Activated CD8-positive, alpha-beta memory T cell treated with anti-CD3 and anti-CD28 coated beads for 1 hour (primary cell): ENCODE measurements at places on chromosomes 6 and 20.

DNA sequence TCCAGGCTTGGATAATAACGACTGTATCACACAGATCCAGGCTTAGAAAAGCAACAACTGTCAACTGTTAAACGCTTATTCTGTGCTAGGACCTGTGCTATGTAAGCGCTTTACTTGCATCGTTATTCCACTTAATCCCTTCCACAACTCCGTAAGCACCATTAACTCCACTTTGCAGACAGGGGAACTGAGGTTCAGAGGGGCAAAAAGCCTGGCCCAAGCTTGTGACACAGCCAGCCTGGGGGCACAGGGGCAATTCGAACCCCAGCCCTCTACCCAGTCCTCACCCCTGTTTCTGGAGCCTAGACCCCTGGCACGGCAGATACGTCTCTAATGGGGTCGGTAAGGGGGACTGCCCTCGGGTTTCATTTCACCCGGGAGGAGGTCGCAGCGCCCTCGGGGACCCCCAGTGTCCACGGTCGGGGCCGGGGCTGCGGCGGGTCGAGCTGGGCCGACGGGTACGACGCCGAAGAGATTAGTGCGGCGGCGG, 411 bp downstream of the DSN1 start:
- DNase-seq, result no peak

- DNase-seq, result no peak
Observed at GRCh38 chr6:24441599-24441904, 38.8 kb downstream of the MRS2 start.

GRCh38 chr20:51372176-51372803, 170.2 kb downstream of the NFATC2 start:
- DNase-seq, result no peak

DNA sequence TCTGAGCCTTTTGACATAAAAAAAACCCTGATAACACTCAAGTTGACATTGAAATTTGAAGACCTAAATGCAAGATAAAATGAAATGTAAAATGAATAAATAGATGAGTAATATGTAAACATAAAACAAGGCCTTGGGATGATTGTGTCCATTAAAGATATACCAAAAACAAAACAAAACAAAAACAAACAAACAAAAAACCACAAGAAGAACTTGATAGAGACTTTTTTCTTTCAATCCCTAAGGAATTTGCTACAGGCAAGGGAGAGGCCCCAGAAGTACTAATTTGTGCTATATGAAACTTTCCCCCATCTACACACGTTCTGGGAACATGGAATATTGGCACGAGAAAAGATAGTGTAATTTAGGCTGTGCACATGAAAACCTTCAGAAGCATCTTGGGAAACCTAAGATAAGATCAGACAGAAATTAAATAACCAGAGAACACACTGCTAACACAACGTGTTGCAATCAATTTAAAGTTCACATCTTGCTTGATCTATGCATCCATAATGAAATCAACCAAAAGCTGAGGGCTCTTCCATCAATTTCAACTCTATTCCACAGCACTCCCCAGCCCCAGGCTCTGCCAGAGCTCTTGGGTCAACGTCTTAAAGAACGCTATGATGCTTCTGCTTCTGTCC, 201.1 kb upstream of the RREB1 start:
- no peak for DNase-seq

- no peak for DNase-seq
Observed at GRCh38 chr6:6058054-6058444, 51.3 kb upstream of the NRN1 start.

GRCh38 chr6:41426438-41426851, 91.0 kb downstream of the NCR2 start:
- DNase-seq, result no peak

GRCh38 chr20:12152996-12153395, 235.3 kb downstream of the BTBD3 start:
- DNase-seq, result no peak

GRCh38 chr20:51811514-51812128, 9.3 kb upstream of the SALL4 start:
- DNase-seq, result no peak

DNA sequence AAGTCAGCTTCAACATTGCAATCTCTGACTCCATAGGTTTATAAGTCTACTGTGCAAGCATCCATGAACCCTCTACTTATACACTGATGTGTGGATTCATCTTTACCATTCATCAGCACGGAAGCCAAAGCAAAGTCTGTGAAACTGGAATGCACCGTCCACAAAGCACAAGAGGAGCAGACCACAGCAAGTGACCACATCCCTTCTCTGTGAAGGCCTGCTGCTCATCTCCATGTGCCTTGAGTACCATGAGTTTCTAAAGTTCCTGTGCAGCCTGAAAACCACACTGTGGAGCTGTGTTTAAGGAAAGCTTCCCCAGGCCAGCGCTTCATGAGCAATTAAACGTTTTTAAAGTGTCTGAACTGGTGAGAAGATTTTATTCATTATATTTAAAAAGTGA, 20.0 kb downstream of the GABRR1 start:
- DNase-seq, result no peak

- no peak for DNase-seq
Observed at GRCh38 chr20:47280228-47280627, 76.3 kb downstream of the ZMYND8 start.

DNA sequence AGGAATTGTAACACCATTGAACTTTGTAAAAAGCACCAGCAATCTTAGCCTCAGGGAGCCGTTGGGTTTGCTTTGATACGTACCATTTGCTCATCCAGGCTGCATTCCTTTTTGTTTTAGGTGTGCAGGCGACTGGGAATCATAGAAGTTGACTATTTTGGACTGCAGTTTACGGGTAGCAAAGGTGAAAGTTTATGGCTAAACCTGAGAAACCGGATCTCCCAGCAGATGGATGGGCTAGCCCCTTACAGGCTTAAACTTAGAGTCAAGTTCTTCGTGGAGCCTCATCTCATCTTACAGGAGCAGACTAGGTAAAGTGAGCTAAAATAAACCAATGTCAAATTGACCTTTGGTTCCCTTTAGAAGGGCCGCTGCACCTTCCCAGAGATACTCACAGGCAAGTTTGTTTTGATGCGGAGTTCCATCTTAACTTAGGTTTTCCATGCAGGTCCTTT, 1.6 kb downstream of the MYLIP start:
- DNase-seq, result no peak

- DNase-seq, result no peak
Observed at GRCh38 chr20:18796282-18796833, 17.2 kb upstream of the SCP2D1 start.

DNA sequence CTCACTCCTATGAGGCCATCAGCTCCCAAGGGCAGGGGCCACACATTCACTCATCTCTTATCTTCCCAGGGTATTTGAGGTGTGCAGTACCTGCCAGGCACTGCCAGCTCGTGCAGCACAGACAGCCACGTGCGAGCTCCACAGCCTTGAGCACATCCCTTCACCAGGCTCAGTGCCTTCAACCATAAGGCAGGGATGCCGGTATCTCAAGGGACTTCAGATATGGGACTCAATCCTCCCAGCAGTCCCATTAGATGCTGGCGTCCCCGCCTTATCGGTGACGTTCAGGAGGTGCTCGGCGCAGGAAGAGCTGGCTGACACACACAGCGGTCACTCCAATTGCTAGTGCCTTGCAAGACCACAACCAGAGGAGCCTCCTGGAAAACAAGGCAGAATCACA, 47.0 kb downstream of the EZR start:
- DNase-seq, result no peak

DNA sequence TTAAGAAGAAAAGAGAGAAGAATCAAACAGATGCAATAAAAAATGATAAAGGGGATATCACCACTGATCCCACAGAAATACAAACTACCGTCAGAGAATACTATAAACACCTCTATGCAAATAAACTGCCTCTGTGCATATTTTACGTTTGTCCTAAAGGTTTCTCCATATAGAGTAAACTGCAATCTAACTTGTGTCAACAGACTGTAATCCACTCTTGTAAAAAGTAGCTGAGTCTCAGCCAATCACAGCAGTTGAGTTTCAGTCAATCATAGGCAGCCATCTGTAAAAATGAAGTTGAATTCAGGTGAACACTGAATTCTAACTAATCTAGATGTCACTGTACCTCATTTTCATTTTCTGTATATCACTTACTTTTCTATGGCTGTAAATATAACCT, 112.2 kb upstream of the SYNCRIP start:
- DNase-seq, result no peak

- peak; percentile 17 for DNase-seq
Observed at GRCh38 chr20:38790200-38791053, 15.1 kb upstream of the PPP1R16B start.

GRCh38 chr6:125612345-125612846, 137.0 kb upstream of the HEY2 start:
- DNase-seq, result no peak

DNA sequence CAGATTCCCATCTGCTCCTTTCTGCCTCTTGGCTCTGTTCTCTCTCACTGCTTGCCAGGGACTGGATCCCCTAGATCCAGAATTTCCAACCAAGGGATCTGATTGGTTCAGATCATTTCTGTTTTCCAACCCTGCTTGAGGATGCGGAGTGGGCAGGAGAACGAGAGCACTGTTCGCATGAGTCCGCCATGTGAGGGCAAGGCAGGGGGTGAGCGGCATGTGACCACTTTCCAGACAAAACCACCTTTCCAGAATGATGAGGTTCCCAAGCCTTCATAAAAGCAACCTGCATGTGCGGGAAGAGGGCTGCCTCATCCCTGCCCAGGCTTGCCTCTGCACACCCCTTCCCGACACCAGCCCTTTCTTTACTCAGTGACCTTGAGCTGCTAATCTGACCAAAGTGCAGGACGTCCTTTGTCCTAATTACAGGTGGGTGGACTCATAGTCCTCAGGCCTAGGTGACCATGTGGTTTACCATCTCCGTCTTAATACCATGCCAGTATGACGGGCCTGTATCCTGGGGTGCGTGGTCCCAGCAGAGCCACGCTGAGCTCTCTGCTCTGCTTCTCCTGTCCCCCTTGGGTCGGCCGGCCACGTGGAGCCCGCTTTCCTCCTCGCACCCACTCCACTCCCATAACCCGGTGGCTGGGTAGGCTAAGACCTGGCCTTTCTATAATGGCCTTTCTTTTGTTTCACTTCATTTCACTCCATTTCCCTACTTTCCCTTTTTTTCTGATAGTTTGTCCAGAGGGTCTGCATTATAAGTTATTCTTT, 14.4 kb downstream of the NQO2 start:
- DNase-seq, result no peak

DNA sequence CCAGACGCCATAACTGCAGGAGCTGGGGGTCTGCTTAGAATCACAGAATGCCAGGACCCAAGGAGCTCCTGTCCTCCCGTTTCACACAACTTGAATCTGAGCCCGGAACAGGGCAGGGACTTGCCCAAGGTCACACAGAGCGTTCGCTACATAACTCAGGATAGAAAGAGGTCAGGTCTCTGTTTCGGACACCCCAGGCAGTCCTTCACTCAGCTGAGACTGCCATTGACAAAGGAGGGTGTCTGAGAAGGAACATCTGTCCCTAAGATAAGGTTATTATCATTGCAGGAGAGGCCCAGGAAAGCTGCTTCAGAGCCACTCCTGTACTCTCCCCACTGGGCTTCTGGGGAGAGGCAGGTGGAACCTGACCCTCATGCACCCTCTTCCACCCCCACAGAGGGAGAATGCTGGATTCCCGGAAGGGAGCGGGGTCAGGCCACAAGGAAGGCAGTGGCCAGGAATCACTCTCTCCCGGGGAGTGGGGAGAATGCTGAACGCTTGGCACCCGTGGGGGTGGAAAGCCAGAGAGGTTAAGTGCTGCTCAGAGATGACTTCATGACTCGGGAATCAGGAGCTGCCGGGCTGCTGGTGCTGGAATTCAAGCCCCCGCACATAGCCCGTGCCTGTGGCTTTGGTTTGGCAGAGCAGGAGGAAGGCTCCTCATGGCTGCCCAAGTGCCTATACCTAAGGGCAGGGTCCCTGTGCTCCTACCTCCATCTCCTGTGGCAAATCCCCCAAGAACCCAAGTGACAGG, 10.7 kb downstream of the SDC4 start:
- no peak for DNase-seq

DNA sequence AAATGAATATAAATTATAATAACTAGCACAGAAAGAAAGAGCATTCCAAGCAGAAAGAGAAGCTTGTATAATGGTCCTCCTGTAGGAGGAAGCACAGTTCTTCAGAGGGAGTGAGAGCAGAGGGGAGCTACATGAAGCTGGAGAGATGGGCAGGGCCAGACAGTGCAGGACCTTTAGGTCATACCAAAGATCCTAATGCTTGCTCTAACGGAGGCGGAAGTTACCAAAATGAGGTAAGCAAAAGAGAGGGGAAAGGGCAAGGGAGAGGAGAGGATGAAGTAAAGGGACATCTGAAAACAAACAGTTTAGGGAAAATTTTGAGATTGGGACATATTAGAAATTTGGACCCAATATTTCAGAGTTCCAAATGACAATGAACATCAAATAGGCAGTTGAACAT, 50.2 kb downstream of the HBS1L start:
- DNase-seq, result no peak

GRCh38 chr6:131412960-131413830, 159.8 kb upstream of the ARG1 start:
- DNase-seq, result no peak

DNA sequence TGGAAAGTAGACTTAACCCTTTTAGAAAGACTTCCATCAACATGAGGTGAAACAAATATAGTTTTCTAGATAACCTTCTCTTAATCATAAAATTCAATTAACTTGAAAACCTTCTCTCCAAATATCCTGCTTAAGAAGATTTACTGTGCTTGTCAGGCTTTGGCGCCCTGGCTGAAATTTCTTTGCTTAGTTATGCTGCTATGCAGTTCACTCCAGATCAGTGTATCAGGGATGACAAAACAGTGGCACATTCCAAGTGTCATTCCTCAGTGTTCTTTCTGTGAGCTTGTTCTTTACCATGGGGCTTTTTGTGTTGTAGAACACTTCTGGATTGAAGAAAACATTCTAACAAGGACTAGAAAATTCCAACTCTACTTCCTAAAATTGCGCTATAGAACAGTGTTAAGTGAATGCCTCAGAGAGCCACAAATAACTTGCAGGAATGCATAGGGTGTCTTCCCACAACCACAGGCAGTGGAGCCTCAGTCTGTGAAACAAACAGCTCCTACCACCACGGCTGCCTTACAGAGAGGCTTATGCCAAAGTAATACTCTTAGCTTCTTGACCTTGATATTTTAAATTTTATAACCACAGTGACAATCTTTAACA, 443.6 kb downstream of the CDC5L start:
- DNase-seq, result no peak

GRCh38 chr6:132122176-132122575, 171.0 kb upstream of the CCN2 start:
- no peak for DNase-seq
